ENCODE measurements at places on chromosomes 11 and 22.

- DNase-seq: no peak
Observed at GRCh38 chr22:27840436-27840835, 38.9 kb upstream of the MN1 start.

GRCh38 chr11:13168271-13168670, 109.3 kb upstream of the BMAL1 start:
- no peak for DNase-seq

- no peak for DNase-seq
Observed at GRCh38 chr11:73804712-73805111, 17.0 kb downstream of the MRPL48 start.

DNA sequence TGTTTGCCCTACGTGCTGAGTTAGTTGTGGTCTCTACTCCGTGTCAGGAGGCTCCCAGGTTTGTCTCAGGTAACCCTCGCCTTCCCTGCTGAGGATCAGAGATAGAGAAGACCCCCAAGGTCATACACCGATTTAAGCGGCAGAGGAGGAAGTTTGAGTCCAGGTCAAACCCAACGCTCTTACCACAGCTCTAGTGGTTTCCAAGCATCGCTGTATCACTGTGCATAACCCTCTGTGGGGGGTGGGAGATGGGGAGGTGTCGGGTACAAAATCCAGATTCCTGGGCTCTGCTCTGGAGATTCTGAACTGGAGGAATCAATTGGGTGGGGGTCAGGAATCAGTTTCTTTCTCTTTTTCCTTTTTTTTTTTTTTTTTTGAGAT, 627 bp downstream of the DNAJC4 start:
- DNase-seq: no peak

DNA sequence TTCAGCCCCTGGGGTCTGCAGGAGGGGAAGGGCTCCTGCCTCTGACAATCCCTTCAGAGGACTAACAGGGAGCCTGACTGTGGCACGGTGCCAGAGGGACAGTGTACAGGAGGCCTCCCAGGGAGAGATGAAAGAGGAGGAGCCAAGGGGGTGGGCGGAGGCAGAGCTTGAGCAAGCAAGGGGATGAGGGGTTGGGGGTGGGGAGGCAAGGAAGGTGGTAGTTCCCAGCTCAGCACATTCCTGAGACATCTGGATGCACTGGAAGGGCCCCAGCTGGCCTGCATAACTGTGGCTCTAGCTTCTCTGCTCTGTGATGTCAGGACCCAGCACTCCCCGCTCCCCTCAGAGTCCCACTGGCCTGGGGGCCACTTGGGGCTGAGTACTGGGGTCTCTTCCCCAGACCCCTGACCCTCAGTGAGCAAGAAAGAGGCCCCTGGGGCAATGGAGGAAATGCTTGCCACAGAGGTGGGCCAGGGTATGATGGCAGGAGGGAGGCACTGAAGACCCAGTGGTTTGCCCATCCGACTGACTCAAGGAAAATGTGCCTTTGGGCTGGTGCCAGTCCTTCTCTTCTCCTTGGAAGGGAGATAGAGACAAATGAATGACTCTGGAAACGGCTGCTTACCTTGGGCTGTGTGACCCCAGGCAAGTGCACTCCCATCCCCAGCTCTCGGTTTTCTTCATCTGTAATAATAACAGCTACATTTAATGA, 13.3 kb downstream of the CREB3L1 start:
- DNase-seq: no peak

- no peak for DNase-seq
Observed at GRCh38 chr22:49106096-49106841, 721.4 kb downstream of the BRD1 start.

GRCh38 chr22:40182231-40182835, 4.6 kb downstream of the TNRC6B start:
- DNase-seq: no peak

- no peak for DNase-seq
Observed at GRCh38 chr11:17154409-17155159, 53.2 kb downstream of the PIK3C2A start.

DNA sequence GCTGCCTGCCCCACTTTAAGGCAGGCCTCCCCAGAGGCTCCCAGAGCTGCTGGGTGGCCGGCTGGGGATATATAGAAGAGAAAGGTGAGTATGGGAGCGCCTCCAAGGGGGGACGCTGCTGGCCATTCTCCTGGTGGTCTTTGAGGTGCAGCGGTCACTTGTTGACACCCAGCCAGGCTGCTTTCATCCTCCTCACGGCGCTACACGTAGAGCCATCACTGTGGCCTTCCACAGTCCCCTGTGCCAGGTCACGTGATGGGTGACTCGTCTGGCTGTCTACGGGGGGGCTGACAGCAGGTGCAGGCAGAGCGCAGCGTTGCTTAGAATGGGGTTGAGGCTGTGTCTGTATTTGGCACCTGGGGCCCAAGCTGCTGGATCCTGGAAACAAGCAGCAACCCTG, 1.9 kb downstream of the ACR start:
- DNase-seq: no peak

- no peak for DNase-seq
Observed at GRCh38 chr11:80524349-80524748, 1083.5 kb upstream of the TENM4 start.

GRCh38 chr11:36132940-36133339, 156.3 kb downstream of the COMMD9 start:
- DNase-seq: no peak

- no peak for DNase-seq
Observed at GRCh38 chr11:107494055-107494454, 36.4 kb upstream of the CWF19L2 start.

- DNase-seq: no peak
Observed at GRCh38 chr11:117428186-117428855, 100.7 kb downstream of the CEP164 start.

- no peak for DNase-seq
Observed at GRCh38 chr11:67680696-67681470, 6.5 kb upstream of the ALDH3B2 start.

DNA sequence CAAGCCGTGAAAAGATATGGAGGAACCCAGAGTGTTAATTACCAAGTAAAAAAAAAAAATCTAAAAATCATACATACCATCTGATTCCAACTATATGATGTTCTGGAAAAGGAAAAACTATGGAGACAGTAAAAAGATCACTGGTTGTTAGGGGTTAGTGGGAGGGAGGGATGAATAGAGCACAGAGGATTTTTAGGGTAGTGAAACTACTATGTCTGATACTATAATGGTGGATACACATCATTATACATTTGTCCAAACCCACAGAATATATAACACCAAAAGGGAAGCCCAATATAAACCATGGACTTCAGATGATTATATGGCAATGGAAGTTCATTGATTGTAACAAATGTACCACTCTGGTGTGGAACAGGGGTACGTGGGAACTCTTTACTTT, 74.1 kb downstream of the ENTHD1 start:
- DNase-seq: no peak

GRCh38 chr11:8317159-8317558, 53.5 kb upstream of the LMO1 start:
- no peak for DNase-seq

DNA sequence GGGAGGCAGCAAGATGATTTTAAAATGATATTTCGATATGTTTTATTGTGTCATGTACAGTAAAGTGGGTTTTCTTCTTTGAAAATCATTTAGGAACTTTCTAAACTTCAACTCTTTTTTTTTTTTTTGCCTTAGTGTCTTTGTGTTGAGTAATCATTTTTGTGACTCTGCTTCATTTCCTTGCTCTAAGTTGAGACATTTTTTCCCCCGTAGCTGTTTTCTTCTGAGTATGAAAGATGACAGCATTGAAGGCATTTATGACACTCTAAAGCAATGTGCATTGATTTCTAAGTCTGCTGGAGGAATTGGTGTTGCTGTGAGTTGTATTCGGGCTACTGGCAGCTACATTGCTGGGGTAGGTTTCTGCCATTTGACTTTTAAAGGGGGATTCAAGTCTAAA, 23.5 kb downstream of the RRM1 start:
- DNase-seq: no peak

- no peak for DNase-seq
Observed at GRCh38 chr11:14323118-14323676, 35.8 kb downstream of the RRAS2 start.

GRCh38 chr11:131985846-131986301, 615.5 kb downstream of the NTM start:
- DNase-seq: no peak

DNA sequence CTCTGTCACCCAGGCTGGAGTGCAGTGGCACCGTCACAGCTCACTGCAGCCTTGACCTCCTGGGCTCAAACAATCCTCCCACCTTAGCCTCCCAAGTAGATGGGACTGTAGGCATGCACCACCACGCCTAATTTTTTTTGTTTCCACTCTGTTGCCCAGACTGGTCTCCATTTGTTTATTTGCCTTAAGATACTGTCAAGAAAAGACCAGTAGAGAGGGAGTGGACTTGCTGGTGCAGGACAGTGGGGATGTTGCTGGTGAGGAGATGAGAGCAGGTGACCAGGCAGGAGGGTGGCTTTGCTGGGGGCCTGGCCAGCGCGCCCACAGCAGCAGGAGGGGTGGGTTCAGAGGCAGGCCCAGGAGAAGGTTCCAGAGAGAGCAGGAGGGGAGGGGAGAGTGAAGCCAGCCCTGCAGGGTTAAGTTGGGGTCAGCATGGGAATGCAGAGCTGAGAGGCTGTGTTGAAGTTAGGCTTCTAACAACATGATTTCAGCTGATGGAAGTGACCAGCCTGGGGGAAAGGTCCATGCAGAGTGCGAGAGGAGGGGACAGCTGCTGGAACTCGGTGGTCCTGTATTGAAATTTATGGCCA, 35.8 kb downstream of the NADSYN1 start:
- DNase-seq: no peak

- no peak for DNase-seq
Observed at GRCh38 chr22:46857142-46857884, 94.9 kb downstream of the TBC1D22A start.

GRCh38 chr11:78808923-78809322, 234.3 kb upstream of the NARS2 start:
- DNase-seq: no peak

DNA sequence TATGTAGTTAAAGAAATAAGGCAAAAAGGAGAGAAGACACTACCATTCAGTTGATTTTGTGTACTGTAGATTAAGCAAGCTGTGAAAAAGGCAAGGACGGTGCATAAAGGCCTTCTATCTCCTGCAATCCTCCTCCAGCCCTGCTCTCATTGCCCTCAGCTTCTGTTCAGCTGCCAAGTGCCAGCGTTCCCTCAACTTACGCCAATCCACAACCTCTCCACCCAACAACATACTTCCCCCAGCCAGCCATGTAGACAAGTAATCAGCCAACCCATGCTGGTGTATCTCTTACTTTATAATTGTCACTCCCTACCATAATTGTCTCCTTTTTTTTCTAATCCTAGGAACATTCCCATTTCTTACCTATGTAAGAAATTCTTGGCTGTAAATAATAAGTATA, 30.1 kb upstream of the ANO5 start:
- no peak for DNase-seq

- no peak for DNase-seq
Observed at GRCh38 chr11:121777056-121777455, 324.3 kb upstream of the SORL1-AS1 start.

GRCh38 chr11:838441-839279, 3.7 kb downstream of the POLR2L start:
- no peak for DNase-seq

DNA sequence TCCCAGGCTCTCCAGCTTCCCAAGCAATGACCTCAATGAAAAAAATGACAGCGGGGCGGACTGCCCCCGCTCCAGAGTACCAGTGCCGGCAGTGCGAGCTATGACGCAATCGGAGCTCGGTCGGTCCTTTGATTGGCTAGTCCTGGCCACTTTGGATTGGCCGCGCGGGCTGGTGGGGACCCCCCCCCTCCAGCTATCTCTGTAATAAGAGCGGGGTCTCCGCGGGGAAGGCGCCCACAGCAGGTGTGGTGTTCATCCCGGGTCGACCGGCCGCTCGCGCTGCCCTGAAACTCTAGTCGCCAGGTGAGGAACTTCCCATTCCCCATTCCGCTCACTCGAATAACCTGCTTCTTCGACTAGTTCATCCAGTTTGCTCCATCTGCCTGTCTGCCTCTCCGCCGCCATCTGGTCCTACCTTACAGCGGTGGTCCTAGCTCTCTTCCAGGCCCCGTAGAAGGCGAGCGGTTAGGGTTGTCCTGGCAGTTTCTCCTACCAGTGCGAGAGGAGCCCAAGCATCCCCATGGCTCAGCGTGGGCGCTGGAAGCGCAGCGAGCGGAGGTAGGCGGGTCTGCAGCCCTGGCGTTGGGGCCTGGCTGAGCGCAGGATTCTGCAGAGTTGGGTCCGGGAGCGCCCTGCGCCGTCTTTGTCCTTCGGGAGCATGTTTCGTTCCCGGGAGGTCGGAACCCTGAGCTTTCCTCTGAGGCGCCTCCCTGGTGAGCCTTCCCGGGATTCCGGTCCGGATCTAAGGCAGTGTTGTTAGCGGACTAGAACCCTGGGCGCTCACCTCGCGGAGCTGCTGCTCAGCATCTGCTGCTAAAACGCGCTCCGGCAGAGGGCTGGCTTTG, at the start of gene CALCB:
TSS of gene CALCB (plus strand) at position 233 of the 845 bp plus-strand sequence. CDS start 1,126 bp downstream, outside the sequence.
- DNase-seq: no peak

DNA sequence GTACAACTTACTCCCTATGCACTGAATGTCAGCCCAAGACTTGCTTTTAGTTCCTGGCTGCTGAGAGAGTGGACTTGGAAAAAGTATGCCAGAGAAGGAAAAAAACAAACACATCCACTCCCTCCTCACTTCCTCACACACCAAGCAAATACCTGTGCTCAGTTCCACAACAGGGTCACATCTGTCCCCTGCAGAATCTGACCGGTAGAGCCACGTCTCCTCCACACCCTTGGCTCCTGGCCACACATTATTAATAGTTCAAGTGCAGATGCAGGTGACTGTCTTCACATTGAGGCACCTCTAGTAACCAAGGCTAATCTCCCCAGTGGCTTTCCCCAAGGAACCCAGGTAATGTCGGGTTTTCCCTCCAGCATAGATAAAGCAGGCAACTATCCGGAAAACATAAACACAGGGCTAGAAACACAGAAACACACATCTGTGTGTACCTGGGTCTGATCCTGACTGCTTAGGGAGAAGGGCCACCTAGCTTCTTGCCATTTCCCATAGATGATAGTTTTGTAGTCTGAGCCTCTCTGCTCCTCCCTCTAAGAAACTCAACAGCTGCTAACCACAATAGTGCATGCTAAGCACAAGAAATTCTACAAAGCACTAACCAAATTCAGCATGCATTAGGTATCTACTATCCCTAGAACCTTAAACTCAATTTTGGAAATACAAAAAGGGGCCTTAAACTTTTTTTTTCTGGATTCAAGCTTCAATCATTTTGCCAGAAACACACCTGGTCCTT, 10.2 kb downstream of the SYTL2 start:
- no peak for DNase-seq

DNA sequence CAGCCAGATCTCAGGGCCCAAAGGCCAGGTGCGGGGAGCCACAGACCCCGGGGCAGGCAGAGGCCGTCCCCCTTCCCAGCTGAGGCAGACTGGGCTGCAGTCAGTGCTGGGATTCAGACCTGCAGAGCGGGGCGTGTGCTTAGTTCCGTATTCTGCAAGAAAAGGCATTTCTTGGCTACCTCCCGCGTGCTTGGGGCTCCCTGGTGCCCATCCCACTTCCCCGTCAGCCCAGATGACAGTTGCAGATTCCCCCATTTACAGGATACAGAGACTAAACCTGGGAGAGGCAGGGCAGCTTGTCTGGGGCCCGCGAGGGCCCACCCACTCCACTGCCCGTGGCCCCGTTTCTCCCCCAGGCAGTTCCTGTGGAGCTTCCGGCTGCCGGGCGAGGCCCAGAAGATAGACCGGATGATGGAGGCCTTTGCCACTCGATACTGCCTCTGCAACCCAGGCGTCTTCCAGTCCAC, 18.3 kb downstream of the CYTH4 start:
- DNase-seq: no peak
